Amygdala (tissue), 56 donors: ENCODE measurements at places on chromosomes 2 and 18.

- DNase-seq: no peak
Measured at GRCh38 chr2:119319593-119319992, 47.0 kb downstream of the C2orf76 start.

- DNase-seq: no peak
Measured at GRCh38 chr2:177123048-177123447, 89.5 kb upstream of the HNRNPA3 start.

DNA sequence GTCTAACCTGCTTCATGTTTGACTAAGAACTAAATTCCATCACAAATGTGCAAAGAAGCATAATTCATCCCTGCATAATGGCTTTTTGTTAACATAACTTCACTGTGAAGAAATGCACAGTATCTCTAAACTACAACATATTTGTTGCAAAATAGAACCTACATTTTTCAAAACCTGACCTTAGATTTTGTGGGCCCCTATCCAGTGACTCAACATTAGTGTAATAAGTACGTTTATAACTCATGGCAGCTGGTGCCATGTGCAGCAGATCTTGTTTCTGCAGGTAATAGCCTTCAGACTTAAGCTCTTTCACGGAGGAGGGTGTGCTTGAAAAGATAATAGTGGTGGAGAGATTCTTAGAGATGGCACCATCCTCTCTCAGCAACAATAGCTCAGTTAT lies 28.6 kb upstream of the VWC2L start:
- no peak for DNase-seq

- no peak for DNase-seq
Measured at GRCh38 chr2:30266051-30266621, 34.8 kb downstream of the LBH start.

DNA sequence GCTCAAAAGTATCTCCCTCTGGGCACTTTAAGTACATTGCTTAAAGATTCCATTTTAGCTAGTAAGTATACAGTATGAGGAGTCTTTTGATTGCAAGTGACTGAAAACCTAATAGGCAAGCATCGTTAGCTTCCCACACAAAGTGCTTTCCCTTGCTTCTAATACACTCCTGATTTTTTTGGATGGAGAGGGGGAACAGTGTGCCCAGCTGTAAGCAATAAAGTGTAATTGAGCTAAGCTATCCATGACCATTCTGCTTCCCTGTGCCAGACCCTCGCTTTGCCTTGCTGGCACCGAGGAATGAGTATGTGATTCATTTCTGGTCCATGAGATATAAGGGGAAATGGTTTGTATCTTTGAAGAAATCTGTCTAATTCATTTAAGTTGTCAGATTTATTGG lies 3.8 kb upstream of the ZNF24 start:
- no peak for DNase-seq
